ENCODE measurements at places on chromosomes 6 and 20.

GRCh38 chr6:1509241-1509640 lies 100.5 kb upstream of the FOXC1 start:
- no peak for DNase-seq

- DNase-seq, result no peak
Measured at GRCh38 chr20:21356386-21356785, 40.9 kb downstream of the NKX2-4 start.

DNA sequence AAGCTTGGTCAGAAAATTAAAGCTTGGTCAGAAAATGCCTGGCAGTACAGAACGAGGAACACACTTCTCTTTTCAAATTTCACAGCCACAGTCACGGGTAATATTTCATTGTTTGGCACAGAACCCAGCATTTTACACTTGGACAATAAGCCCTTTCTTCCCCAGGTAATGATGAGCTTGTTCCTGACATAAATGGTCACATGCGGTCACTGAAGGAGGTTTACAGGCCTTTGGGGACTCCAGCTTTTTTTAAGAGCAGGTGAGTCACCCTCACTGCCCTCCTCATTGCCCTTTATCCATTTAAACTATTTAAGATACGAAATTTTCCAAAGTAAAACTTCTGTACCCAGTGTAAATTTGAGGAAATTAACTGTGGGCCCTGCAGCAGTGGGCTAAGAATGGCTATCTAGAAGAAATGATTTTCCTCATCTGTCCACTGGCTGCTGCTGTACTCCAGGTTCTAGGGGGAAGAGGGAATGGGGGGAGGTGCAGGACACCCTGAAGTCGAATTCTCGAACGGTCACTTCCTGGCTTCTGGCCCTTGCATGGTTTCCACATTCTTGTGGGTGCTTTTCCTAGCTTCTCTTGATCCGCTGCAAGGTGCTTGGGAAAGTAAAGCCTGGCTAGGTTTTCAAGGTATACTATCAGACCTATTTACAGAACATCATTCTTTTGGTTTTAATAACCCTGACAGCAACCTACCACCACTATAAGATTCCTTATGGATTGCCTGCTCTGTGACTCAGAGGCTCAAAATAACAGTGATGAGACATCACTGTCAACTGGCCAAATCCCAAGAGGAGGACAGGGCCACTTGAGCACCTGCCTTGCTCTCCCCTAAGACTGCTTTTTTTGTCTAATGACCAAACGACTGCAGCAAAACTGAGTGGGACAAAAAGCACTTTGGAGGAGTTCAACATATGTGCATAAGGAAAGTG lies 75.8 kb downstream of the PREP start:
- no peak for DNase-seq

DNA sequence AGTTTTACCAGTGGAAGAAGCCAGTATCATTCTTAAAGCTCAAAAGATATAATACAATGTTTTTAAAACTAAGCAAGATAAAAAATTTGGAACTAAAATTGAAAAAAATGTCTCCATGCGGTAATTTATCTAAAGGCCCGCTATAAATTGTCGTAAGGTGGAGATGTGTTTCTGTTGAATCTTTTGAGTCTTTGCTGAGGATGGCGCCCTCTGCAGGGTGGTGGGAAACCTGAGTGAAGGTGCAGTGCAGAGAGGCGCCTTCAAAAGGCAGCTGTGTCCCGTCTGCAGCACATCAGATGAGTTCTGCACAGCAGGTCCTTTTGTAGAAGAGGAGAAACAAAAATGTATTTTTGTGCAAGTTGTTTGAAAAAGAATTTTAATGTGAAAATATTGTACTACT lies 29.4 kb upstream of the KIF25 start:
- DNase-seq, result peak; percentile 37
